Tongue (tissue), 3 donors: ENCODE measurements at places on chromosomes 1 and 21. TPM values are rescaled to one million over a fixed set of nuclear protein-coding genes. Genes with fewer than 3 reads are reported as not detected.

The MCOLN2 gene
- total RNA-seq = not detected

The XKR8 gene
- total RNA-seq = 6.9 TPM

The COL6A2 gene
- total RNA-seq = 888 TPM

The LCK gene
- 1.3 TPM for total RNA-seq

The SRM gene
- 25.7 TPM for total RNA-seq

The SF3B4 gene
- 9.9 TPM for total RNA-seq

The TMEM54 gene
- 14.9 TPM for total RNA-seq

The RRP15 gene
- total RNA-seq = 11.0 TPM

The IGFN1 gene
- total RNA-seq = 0.21 TPM

The ALPL gene
- 3.8 TPM for total RNA-seq

The ZNF697 gene
- 15.0 TPM for total RNA-seq

The CLIC4 gene
- 249 TPM for total RNA-seq

The PSEN2 gene
- 82.4 TPM for total RNA-seq

The CCDC185 gene
- not detected for total RNA-seq

- DNase-seq = no peak
Measured at GRCh38 chr1:245591346-245592188, 436.8 kb downstream of the KIF26B start.

DNA sequence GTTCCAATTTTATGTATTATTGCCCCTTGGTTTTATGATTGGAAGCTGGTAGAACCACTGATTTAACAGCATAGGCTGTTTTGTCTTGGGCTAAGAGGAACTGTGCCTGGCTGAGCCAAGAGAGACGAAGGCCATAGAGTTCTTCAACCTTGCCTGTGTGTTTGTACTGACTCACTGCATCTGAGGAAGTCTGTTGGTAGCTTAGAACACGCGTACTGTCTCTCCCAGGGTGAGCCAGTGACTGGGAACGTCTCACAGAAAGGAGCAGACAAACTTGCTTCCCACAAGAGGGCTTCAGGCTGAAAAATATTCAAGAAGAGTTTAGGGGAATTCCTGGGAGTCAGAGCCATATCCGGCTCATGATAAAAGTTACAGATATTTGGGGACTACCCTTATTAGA, 14.9 kb downstream of the TMEM51 start:
- no peak for DNase-seq

DNA sequence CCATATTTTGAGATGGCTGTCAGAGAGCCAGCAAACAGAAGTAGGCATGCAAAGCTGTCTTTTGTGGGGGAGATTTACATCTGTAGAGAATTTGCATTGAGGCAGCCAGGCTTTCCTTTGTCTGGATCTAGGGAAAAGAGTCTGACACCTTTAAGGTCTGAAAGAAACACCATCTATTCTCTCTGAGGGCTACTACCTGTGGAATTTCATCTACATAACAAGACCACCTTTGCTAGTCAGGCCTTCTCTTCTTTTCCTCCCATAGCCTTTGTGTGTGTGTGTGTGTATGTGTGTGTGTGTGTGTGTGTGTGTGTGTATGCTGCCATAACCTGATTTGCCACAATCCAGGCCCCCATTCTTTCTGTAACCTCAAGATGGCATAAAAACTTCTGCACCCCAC, 28.4 kb upstream of the DMRTB1 start:
- DNase-seq = no peak

GRCh38 chr1:244796719-244797406, 38.6 kb upstream of the COX20 start:
- DNase-seq = peak; percentile 86

GRCh38 chr1:48356901-48357300, 115.1 kb downstream of the SPATA6 start:
- peak; percentile 7 for DNase-seq

DNA sequence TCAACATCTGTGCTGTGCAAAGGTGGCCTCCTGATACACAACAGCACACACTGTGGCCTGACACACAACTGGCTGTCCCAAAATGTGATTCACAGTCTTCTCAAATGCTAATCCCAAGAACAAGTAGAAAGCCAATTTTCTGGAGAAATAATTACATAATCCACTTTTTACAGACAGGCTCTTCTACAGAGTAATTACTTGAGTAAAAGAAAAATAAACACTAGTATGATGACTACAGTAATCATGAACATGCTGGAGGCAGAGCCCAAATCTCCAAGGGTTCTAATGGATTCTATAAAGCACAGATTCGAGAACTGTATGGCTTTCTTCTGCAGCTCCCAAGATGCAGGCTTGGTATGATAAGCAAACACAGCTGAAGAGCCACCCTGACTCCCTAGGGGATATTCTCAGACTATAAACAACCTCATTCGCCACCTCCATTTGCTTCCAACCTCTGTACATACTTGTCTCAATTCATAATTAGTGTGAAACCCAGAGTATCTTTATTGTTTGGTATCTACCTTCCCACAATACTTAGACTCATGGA, 81.9 kb downstream of the SIPA1L2 start:
- DNase-seq = peak; percentile 56

- no peak for DNase-seq
Measured at GRCh38 chr1:39678889-39679288, 7.0 kb upstream of the NT5C1A start.

DNA sequence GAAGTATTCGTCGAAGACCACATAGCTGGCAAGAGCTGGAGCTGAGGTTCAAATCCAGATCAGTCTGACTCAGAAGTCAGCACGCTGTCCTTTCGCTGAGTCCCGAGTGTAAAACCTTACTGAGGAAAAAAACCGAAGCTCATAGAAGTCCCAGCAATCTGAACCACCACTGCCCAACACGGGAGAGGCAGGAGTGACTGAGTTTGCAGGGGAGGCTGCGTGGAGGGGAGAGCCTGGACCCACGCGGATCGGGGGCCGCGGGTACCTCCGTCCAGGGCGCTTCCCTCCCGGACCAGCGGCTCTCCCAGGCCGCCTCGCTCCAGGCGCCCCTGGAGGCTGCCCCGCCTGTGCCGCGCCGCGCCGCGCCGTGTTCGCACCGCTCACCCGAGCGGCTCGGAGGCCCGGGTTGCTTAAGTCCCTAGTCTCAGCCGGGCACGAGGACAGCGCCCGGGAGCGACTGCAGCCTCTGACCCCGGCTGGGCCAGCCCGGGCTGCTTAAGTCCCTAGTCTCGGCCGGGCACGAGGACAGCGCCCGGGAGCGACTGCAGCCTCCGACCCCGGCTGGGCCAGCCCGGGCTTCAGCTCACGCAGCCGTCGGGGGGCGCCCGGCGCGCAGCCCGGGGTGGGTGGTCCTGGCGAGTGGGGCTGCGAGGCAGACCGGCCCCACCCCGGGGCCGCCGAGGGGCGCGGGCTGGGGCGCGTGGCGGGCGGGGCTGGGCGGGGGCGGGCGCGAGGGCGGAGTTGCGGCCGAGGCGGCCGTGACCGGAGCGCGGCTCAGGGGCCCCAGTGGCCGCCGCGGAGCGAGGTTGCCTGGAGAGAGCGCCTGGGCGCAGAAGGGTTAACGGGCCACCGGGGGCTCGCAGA, at the start of gene ADAMTSL4:
TSS of gene ADAMTSL4 (plus strand) at position 777 of the 864 bp plus-strand sequence. CDS start 2,881 bp downstream, outside the sequence.
- peak; percentile 74 for DNase-seq

GRCh38 chr1:152535774-152536173, 21.5 kb downstream of the CRCT1 start:
- DNase-seq = no peak

- no peak for DNase-seq
Measured at GRCh38 chr1:153072806-153073726, 1.7 kb upstream of the SPRR2B start.

GRCh38 chr1:198563583-198563982, 23.1 kb upstream of the ATP6V1G3 start:
- no peak for DNase-seq

- no peak for DNase-seq
Measured at GRCh38 chr1:54850737-54851136, 36.3 kb downstream of the DHCR24 start.

DNA sequence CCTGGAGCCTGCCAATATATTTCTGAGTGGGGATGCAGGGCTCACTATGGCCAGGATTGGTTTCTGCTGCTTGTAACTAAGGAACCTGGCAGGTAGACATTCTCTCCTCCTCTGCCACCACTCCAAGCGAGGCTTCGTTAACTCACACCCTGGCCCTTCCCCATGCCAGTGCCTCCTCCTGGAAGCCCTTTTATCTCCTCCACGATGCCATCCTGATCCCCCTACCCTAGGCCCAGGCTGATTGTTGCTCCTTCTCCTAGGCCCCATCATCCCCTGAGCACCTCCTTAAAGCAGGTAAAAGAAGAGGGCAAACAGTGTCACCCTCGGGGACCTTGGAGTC, 118.5 kb downstream of the DMRTB1 start:
- no peak for DNase-seq

DNA sequence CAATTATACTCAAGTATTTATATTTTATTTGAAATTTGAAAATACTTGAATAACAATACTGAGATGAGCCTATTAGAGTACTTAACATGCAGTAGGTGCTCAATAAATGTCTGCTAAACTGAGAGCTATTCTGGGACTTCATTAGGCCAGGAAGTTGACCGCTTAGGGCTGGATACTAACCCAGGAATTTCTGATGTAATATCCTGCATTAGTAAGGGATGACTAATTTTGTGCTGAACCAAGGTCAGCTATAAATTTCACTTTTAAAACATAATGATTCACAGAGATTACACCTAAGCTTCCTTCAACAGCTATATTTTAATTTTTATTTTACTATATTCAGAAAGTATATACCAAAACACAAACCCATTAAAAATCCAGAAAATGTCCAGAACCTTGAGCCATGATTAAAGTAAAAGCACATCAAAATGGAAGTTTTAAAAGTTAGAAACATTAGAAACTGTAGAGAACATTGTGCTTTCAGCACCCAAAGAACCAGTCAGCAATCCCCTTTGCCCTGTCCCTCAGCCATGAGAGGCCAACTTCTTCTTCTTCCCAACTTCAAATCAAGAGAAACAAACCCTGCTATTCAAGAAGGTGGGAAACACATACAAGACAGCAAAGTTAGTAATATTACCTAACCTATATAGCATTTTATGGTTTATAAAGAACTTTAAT, 35.4 kb downstream of the WNT2B start:
- DNase-seq = no peak

DNA sequence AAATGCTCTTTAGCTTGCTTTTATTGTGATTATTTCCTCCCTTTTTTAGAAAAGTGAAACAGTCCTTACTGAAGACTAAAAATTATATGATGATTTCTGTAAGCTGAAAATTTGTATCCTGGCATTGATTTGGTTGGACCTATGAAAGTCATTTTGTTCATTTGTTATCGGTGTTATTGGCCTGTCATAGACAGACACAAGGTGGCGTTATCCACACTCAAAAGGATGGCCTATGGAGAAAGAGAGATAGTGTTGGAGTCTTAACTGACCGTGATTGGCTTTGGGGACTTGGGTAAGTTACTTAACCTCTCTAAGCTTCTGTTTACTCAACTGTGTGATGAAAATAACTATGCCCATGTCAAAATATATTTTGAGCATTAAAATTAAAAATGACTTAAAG, 203.6 kb upstream of the CHODL start:
- DNase-seq = peak; percentile 54

GRCh38 chr1:46224966-46225365, 21.8 kb downstream of the LURAP1 start:
- no peak for DNase-seq

- no peak for DNase-seq
Measured at GRCh38 chr1:68819190-68819829, 322.4 kb upstream of the DEPDC1 start.

- peak; percentile 20 for DNase-seq
Measured at GRCh38 chr1:229753764-229754551, 127.9 kb downstream of the URB2 start.

- DNase-seq = no peak
Measured at GRCh38 chr1:236980673-236981072, 23.6 kb downstream of the MT1HL1 start.

DNA sequence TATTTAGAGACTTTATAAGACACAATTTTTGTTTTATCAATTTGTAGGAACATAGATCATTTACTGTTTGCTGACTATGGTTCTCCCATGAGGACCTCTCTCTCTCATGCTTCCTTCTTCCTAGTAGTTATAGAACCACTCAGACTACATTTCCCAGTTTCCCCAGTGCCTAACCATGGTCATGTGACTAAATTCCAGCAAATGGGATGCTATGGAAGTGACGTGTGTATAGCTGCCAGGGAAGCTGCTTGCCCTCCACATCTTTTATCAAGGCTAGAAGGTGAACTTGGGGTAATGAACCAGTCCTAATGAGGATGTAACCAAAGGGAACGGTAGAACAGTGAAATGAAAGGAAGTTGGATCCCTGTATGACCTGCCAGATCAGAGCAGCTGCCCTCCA, 184.0 kb downstream of the MIS18A start:
- peak; percentile 30 for DNase-seq

DNA sequence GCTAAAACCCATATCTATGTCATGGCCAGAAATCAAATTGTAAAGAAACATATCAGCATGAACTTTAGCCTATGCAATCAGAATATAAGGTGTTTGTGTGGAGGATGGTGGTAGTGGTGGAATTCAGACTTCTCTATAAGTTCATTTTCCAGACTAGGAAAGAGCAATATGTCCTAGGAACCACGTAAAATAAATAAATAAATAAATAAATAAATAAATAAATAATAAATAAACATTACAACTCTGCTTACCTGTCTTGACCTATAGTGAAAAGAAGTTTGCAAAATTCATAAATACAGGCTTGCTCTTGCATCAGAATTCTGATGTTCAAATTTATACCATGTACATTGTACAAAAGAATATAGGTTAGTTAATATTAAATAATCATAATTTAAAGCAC, 1382.6 kb upstream of the ADGRL2 start:
- DNase-seq = no peak

GRCh38 chr1:169107603-169108208, 1.2 kb downstream of the ATP1B1 start:
- no peak for DNase-seq

DNA sequence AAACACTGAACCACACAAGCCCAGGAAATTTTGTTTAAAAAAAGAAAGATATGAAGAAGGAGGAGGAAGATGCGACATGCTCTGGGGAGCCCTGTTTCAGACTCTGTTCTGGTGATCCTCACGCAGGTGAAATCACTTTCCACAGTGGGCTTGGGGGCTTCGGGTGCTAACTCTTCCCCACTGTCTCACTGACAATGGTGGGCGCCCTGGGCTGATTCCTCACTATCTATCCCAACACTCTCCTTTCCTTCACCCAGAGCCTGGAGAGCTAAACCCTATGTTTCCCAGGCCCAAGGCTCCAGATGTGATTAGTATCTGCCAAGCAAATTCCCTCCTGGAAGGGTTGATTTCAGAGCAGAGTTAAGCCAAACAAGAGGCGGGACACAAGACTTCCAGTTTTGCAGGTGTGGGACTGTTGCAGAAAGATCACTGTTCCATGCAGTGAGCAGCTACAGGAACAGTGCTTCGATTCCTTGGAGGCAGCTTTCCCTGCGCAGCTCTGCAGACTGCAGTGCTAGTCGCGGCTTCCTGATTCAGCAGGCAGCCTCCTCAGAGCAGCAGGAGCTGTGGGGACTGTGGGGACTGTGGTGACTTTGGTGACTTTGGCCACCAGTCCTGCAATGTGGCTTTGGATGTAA, 168.3 kb downstream of the RHOU start:
- DNase-seq = peak; percentile 70

GRCh38 chr1:151476083-151476482, 16.8 kb upstream of the POGZ start:
- DNase-seq = no peak

GRCh38 chr1:179031855-179032513, 6.3 kb downstream of the FAM20B start:
- no peak for DNase-seq

GRCh38 chr1:12448746-12449177, 169.2 kb downstream of the DHRS3 start:
- peak; percentile 51 for DNase-seq
